Mesothelial cell of epicardium (in vitro differentiated cells): ENCODE measurements at places on chromosomes 6 and 20.

DNA sequence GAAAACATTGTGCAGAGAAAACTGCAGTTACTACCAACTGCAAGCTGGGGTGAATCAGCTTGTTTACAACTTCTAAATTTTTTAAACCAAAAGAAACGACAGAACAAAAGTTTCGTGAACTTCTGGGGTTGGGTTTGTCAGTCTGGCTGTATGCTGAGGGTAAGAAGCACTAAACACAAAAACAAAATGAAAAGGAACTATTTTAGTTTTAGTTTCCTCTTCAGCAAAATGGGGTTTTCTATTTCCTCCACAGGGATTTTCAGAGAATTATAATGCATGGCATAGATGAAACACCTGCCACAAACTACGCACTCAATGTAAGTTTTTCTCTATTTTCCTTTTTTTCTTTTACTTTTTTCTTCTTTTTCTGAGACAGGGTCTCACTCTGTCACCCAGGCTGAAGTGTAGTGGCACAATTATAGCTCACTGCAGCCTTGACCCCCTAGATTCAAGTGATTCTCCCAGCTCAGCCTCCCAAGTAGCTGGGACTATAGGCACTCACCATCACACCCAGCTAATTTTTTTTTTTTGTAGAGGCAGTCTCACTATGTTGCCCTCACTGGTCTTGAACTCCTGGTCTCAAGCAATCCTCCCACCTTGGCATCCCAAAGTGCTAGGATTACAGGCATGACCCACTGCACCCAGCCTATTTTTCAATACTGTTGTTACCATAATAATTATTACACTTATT lies 40.6 kb downstream of the CGA start:
- no peak overlapping the region for H3K27ac ChIP-seq
- H3K36me3 ChIP-seq, result no peaks in the 10 kb centered on the region
- H3K4me3 ChIP-seq, result no peak overlapping the region
- no peak for DNase-seq

DNA sequence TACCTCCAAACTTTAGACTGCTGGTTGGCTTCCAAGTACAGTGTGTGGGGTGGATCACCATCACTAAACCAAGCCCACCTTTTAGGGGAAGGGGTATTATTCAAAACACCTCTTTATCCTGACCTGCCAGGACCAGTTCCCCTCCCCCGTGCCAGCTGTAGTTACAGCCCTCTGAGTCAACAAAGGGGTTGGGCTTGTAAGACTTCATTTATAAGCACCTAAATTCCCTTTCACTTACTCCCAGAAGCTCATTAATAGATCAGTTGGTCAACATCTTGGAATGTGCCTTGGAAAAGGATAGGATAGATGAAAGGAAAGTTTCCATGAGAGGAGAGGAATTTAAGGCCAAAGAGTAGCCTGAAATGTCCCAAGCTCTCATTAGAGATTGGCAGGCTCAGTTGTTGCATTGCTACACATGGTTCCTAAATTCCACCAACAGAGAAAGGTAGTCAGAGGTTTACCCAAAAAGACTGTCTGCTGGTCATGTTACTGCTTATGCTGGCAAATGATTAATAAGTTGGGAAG lies 59.2 kb downstream of the TNFAIP3 start:
- no peaks in the 10 kb centered on the region for H3K36me3 ChIP-seq
- no peak overlapping the region for H3K27ac ChIP-seq
- peaks cover 29% of the 10 kb centered on the region for H3K4me1 ChIP-seq
- no peaks in the 10 kb centered on the region for H3K27me3 ChIP-seq
- DNase-seq, result no peak

GRCh38 chr6:27280064-27280539 lies 32.0 kb downstream of the POM121L2 start:
- peaks cover 10% of the 10 kb centered on the region for H3K27me3 ChIP-seq
- H3K27ac ChIP-seq, result peak overlapping the region; percentile 78
- peaks cover 8% of the 10 kb centered on the region for H3K4me1 ChIP-seq
- DNase-seq, result peak; percentile 67

GRCh38 chr6:135640449-135641111 lies 143.0 kb upstream of the AHI1 start:
- H3K4me3 ChIP-seq, result no peak overlapping the region
- no peak overlapping the region for H3K27ac ChIP-seq
- H3K36me3 ChIP-seq, result no peaks in the 10 kb centered on the region
- H3K4me1 ChIP-seq, result peaks cover 3% of the 10 kb centered on the region
- no peak for DNase-seq

- H3K36me3 ChIP-seq, result no peaks in the 10 kb centered on the region
- no peaks in the 10 kb centered on the region for H3K4me1 ChIP-seq
- no peak overlapping the region for H3K4me3 ChIP-seq
- H3K27ac ChIP-seq, result no peak overlapping the region
Observed at GRCh38 chr20:40720826-40721225, 31.8 kb upstream of the MAFB start.

- H3K27ac ChIP-seq, result no peak overlapping the region
- H3K4me1 ChIP-seq, result peaks cover 3% of the 10 kb centered on the region
- H3K27me3 ChIP-seq, result no peaks in the 10 kb centered on the region
- H3K36me3 ChIP-seq, result no peaks in the 10 kb centered on the region
- no peak for DNase-seq
Observed at GRCh38 chr6:140844167-140844566, 1288.6 kb upstream of the GJE1 start.

GRCh38 chr6:109117346-109118035 lies 22.2 kb downstream of the CEP57L1 start:
- no peaks in the 10 kb centered on the region for H3K27me3 ChIP-seq
- DNase-seq, result no peak
- peaks cover 21% of the 10 kb centered on the region for H3K4me1 ChIP-seq

GRCh38 chr6:162612613-162613012 lies 115.0 kb downstream of the PRKN start:
- no peak overlapping the region for H3K4me3 ChIP-seq
- no peaks in the 10 kb centered on the region for H3K4me1 ChIP-seq
- H3K36me3 ChIP-seq, result no peaks in the 10 kb centered on the region
- no peak overlapping the region for H3K27ac ChIP-seq
- no peaks in the 10 kb centered on the region for H3K27me3 ChIP-seq

GRCh38 chr20:54515793-54516628 lies 40.6 kb downstream of the DOK5 start:
- no peak overlapping the region for H3K27ac ChIP-seq
- no peaks in the 10 kb centered on the region for H3K27me3 ChIP-seq
- H3K4me3 ChIP-seq, result no peak overlapping the region
- DNase-seq, result no peak
- H3K36me3 ChIP-seq, result peaks cover 1% of the 10 kb centered on the region

DNA sequence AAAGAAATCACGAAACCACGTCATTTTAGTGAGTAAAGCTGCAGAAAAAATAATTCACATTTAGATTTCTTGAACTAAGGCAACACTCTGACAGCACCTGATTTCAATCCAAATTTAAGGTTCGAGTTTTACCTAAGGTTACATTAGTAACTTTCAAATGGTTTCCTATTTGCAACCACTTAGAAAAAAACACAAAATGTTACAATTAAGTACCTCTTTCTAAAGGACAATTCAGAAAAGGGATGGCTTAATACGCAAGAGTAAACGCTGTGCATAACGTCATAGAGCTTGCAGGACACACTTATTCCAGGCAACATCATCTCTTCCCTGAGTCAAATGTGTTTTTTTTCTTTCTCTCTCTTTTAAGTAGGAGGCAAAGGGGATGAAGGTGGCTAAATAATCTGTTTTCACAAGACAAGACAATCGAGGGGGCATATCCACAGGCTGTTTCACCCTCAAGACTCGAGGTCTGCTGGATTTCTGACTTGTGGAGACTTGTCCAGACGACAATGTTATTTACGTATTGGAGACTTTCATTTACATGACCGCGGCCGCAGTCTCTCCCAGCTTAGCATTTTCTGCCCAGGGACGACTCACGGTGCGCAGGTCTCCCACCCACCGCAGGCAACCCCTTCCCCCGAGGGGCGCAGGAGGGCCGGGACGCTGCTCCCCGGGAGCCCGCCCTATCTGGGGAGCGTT lies 86.0 kb downstream of the SESN1 start:
- H3K4me3 ChIP-seq, result peak overlapping the region; percentile 87
- H3K27ac ChIP-seq, result peak overlapping the region; percentile 94

GRCh38 chr6:3176562-3177355 lies 19.4 kb upstream of the TUBB2A start:
- no peak overlapping the region for H3K27ac ChIP-seq
- no peak for DNase-seq
- H3K27me3 ChIP-seq, result no peaks in the 10 kb centered on the region
- H3K36me3 ChIP-seq, result no peaks in the 10 kb centered on the region

GRCh38 chr6:6998194-6998569 lies 109.6 kb upstream of the RREB1 start:
- no peaks in the 10 kb centered on the region for H3K27me3 ChIP-seq
- H3K4me1 ChIP-seq, result no peaks in the 10 kb centered on the region
- H3K4me3 ChIP-seq, result no peak overlapping the region
- DNase-seq, result no peak
- H3K36me3 ChIP-seq, result no peaks in the 10 kb centered on the region
- peak overlapping the region; percentile 0 for H3K27ac ChIP-seq

- peak overlapping the region; percentile 28 for H3K27ac ChIP-seq
- H3K4me3 ChIP-seq, result no peak overlapping the region
- no peak for DNase-seq
Observed at GRCh38 chr6:70684794-70685493, 17.3 kb downstream of the SMAP1 start.

DNA sequence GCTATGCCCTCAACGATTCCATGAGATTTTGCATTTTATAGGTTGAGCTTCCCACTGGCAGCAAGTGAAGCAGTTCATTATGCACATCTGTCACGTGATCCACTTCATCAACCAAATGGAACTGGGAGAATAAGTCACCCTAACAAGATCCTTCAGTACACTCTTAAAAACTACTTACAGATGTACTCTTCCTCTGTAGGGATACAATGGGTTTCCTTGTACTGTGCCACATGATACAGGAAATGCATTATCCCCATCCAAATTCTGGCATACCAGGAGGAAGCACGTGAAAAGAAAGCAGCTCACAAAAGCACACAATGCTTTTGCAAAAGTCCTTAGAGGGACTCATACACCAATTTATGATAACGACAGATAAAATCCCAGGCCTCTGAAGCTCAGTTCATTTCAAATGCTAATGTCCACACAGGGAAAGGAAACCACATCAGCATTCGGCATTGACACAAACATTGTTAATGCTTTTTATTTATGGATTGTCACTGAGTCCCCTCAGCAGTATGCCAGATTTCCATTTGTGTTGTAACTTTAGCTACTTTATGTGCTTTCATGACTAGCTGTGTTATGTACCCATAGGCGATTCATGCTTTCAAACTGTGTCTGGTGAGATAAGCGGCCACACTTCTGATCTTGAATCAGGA lies 58.1 kb upstream of the REV3L start:
- peak overlapping the region; percentile 62 for H3K27ac ChIP-seq
- peaks cover 35% of the 10 kb centered on the region for H3K4me1 ChIP-seq
- no peak for DNase-seq
- no peaks in the 10 kb centered on the region for H3K27me3 ChIP-seq
- no peak overlapping the region for H3K4me3 ChIP-seq

- H3K4me3 ChIP-seq, result no peak overlapping the region
- DNase-seq, result no peak
- peaks cover 12% of the 10 kb centered on the region for H3K4me1 ChIP-seq
- H3K27ac ChIP-seq, result no peak overlapping the region
- no peaks in the 10 kb centered on the region for H3K36me3 ChIP-seq
Observed at GRCh38 chr6:31767096-31767645, 4.7 kb downstream of the SAPCD1 start.

DNA sequence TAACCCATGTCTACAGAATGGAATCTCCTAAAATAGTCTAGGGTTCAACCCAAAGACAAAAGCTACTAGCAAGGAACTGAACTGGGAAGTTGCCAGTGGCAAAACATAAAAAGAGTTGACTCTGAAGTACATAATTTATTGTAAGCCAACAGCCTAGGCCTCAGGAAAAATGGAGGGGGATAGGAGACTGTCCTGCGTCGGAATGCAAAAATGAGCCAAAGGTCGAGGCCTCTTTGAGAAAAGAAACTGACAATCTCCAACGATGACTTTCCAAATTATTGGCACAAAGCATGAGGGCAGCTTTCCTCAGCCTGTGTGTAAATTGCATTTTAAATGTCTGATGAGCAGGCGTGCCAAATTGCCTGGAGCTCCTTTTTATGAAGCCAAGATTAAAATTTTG lies 2.1 kb downstream of the COL12A1 start:
- no peak overlapping the region for H3K4me3 ChIP-seq
- no peak for DNase-seq
- H3K27me3 ChIP-seq, result peaks cover 81% of the 10 kb centered on the region
- no peaks in the 10 kb centered on the region for H3K36me3 ChIP-seq
- H3K27ac ChIP-seq, result no peak overlapping the region

GRCh38 chr6:38604700-38605099 lies 35.0 kb downstream of the BTBD9 start:
- no peak overlapping the region for H3K4me3 ChIP-seq
- peaks cover 10% of the 10 kb centered on the region for H3K4me1 ChIP-seq
- no peaks in the 10 kb centered on the region for H3K36me3 ChIP-seq
- no peaks in the 10 kb centered on the region for H3K27me3 ChIP-seq
- DNase-seq, result no peak

GRCh38 chr6:12715437-12715836 lies 1.1 kb upstream of the PHACTR1 start:
- H3K27ac ChIP-seq, result no peak overlapping the region
- DNase-seq, result no peak

- H3K27ac ChIP-seq, result no peak overlapping the region
- H3K27me3 ChIP-seq, result peaks cover 12% of the 10 kb centered on the region
- peaks cover 5% of the 10 kb centered on the region for H3K36me3 ChIP-seq
- peaks cover 14% of the 10 kb centered on the region for H3K4me1 ChIP-seq
Observed at GRCh38 chr20:40207655-40208054, 481.4 kb downstream of the MAFB start.

- no peak overlapping the region for H3K4me3 ChIP-seq
- no peaks in the 10 kb centered on the region for H3K27me3 ChIP-seq
- H3K4me1 ChIP-seq, result peaks cover 49% of the 10 kb centered on the region
Observed at GRCh38 chr6:32183483-32184083, 470 bp downstream of the AGER start.

DNA sequence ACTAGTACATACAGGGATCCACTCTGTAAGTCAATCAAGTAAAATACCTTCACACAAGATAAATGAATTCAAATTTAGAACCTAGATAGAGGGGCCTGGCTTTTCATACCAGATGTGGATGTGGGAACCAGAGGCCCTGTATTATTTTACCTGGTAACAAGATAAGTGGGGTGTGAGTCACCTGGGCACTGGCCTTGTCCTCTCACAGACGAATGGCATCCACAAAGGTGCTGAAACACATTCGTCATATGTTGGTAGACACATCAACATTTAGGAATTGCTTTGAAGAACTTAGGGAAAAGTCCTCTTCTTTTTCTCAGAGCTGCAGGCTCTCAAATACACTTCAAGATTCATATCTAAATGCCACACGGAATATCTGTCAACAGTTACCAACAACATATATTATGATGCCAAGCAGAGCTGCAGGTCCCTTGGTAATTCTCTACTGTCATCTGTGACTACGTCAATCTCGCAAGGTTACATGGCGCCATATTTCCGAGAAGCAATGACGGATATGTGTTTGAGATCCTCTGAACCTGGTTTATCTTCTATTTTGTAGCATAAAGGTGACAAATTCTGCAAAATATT lies 618.6 kb downstream of the EPM2A start:
- DNase-seq, result no peak
- no peak overlapping the region for H3K27ac ChIP-seq
- no peaks in the 10 kb centered on the region for H3K27me3 ChIP-seq
- peaks cover 3% of the 10 kb centered on the region for H3K4me1 ChIP-seq
- no peaks in the 10 kb centered on the region for H3K36me3 ChIP-seq
- H3K4me3 ChIP-seq, result no peak overlapping the region

- H3K27me3 ChIP-seq, result peaks cover 14% of the 10 kb centered on the region
- no peaks in the 10 kb centered on the region for H3K4me1 ChIP-seq
- H3K36me3 ChIP-seq, result no peaks in the 10 kb centered on the region
- H3K4me3 ChIP-seq, result no peak overlapping the region
- no peak for DNase-seq
Observed at GRCh38 chr20:10014431-10014830, 20.4 kb upstream of the ANKEF1 start.
